ENCODE measurements at places on chromosomes 5 and 9. TPM values are rescaled to one million over a fixed set of nuclear protein-coding genes. Genes with fewer than 3 reads are reported as not detected.

Gene OR13C4
- total RNA-seq: not detected

Gene CNTFR
- 23.9 TPM for total RNA-seq

Gene MELK
- 9.2 TPM for total RNA-seq

Gene PDE6A
- 0.88 TPM for total RNA-seq

Gene KCNN2
- 7.7 TPM for total RNA-seq
